ENCODE measurements at places on chromosomes 13 and 19.

- no peak for DNase-seq
These were observed 117.4 kb downstream of the ESD start for GRCh38 chr13:46679369-46680120.

DNA sequence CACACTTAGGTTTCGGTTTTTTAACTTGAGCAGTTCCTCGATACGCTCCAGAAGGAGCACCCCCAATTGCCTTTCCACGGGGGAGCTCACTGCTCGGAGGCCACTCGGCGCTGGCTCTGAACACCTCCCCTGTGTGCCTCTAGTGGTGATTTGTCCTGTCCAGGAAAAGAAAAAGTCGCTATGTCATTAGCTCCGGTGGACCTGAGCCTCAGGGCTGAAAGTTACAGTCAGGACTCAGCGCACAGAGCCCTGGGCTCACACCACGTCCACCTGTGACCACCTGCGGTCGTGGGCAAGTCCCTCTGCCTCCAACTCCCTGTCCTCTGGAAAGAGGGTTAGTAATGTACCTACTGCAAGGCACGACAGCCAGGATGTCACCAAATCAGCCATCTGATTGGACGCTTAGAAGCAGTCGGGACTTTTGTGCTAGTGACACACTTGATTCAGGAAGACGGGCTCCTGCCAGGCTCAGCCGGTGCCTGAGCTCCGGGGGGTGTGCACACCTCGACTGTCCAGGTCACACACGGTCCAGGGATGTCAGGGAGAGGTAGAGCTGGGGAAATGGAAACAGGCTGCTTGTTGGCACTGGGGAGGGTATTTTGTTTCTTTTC is 3.9 kb upstream of the TMPRSS9 start:
- no peak for DNase-seq

DNA sequence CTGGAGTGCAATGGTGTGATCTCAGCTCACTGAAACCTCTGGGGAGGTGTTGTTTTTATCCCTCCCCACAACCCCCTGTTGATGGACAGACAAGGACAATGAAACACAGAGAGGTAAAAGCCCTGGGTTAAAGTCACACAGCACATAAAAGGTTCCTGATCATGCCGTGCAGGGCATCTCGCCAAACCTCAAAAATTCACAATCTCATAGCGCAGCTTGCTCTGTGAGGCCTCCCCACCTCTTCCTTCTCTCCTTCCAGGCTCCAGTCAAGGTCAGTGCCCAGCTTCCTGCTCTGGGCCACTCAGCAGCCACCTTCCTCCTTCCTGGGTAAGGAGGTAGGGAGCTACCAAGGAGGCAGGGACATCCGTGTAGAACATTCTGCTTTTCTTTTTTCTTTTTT is 2.3 kb downstream of the FUT2 start:
- no peak for DNase-seq

DNA sequence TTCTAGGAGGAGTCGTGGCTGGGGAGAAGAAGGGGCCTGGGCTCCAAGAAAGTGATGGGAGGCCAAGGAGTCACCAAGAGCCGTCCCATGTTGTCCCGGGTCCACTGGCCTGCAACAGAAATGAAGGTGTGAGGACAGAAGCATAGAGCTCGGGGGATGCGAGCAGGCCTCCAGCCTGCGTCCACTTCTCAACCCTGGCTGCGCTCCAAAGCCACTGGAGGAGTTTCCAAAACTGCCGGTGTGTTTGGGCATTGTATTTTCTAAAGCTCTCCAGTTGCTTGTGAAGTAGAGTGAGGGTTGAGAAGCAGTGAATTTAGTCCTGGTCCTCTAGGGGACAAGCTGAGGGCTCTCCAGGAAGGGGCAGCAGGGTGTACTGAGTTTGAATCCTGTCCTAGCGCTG is 13.0 kb downstream of the FFAR2 start:
- DNase-seq: no peak

DNA sequence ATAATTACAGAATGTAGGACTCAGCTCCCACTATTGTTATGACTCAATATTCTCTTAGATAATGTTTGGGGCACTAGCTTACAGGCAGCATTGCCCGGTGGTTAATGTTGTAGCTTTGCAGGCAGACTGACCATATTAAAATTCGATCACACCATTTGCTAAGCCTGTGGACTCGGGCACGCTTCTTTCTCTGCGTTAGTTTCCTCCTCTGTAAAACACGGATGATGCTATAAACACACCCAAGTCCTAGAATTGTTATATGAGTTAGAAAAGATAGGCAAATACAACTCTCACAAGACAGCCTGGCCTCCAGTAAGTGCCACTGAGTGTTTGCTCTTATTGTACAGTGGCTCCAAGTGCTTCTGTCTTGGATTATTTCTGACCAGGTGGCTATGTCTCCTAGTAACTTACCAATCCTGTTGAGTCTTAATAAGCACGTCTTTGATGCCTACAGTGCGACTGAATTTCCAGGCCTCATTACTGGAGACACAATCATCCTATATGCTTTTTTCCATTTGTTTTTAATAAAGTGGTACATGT is 50.0 kb upstream of the ALOX5AP start:
- DNase-seq: no peak

- no peak for DNase-seq
These were observed 512.8 kb downstream of the UQCRFS1 start for GRCh38 chr19:28700176-28700575.

GRCh38 chr13:31115616-31116015 is 46.1 kb downstream of the HSPH1 start:
- no peak for DNase-seq

- peak; percentile 63 for DNase-seq
These were observed 6.0 kb downstream of the TEKTIP1 start for GRCh38 chr19:3544742-3545668.

DNA sequence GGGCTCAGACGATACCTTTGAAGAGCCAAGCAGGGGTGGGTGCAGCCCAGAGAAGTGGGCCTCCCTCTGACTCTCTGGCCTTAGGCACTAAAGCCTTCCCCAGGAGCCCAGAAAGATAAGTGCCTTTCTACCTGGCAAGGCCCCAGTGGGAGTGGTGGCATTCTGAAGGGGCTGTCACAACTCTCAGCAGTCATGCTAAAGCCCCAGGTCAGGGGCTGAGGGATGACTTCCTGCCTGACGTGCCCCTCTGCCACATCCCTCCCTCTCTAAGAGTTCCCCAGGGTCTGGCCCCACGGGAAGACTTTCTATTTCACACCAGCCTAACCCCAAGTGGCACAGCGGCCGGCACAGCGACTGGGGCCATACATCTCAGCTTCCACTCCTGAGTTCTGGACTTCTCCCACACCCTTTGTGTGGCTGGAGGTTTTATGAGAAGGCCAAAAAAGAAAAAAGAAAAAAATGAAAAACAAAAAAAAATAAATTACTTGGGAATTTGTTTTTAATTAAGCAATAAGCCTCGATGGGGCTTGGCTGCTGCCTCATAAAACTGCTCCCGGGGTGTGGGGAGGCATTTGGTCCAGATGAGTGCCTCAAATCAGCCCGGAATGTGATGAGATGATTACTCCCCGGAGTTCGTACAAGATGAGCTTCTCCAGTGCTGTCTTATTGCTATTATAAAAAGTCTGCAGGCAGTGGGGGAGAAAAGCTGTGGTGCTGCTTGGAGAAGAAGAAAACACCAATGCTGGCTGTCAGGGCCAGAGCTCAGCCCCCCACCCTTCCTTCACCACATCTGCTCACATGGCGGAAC is 28.5 kb upstream of the PLEKHF1 start:
- no peak for DNase-seq

DNA sequence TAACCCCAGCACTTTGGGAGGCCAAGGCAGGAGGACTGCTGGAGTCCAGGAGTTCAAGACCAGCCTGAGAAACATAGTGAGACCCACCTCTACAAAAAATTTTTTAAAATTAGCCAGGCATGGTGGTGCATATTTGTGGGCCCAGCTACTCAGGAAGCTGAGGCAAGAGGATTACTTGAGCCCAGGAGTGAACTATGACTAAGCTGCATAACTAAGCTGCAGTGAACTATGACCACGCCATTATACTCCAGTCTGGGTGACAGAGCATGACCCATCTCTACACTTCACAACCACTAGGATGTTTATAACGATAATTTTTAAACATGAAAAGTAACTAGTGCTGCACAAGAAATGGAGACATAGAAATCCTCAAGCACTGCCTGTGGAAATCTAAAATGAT is 352.7 kb upstream of the SGCG start:
- no peak for DNase-seq

- no peak for DNase-seq
These were observed 61.5 kb downstream of the IER2 start for GRCh38 chr19:13211426-13212308.

DNA sequence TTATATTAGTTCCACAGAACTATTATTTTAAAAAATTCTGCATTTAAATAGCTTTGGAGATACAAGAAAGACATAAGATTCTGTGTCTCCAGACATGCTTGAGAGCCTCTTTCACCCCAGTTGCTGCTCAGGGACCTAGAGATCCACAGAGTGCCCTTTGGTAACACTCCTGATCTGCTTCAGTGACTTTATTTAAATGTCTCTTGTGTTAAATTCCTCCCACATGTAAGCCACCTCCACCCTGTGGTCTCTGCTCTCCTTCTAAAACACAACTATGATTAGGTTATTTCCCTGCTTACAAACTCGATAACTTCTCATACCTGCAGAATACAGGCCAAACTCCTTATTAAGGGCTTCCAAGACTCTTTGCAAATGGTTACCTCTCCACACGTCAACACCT is 141.0 kb downstream of the RFC3 start:
- no peak for DNase-seq

- DNase-seq: peak; percentile 55
These were observed 2.9 kb downstream of the CILP2 start for GRCh38 chr19:19540715-19541515.

DNA sequence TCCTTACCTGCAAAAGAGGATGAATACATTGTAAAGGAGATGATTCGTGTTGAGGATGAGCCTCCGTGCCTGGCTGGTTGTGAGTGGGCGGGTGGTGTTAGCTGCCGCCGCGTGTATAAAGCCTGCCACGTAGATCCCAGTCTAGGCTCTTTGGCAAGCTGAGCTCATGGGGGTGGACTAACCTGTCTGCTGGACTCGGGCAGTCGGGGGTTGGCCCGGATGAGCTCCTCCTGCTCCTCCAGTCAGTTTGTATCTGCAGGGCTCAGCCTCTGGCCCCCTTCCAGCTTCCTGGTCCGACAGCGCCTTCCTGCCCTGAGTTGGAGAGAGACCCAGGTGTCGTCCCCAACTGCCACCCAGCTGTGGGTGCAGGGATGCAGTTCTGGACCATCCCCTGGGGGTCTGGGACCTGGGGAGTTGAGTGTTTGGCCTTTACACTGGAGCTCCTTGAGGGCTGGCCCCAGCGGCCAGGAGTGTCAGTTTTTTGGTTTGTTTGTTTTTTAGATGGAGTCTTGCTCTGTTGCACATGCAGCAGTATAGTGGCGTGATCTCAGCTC is 20.9 kb downstream of the TECR start:
- no peak for DNase-seq

GRCh38 chr13:84279166-84279565 is 396.9 kb upstream of the SLITRK1 start:
- DNase-seq: no peak

GRCh38 chr13:77040835-77041234 is 13.9 kb upstream of the FBXL3 start:
- no peak for DNase-seq

- no peak for DNase-seq
These were observed 247.2 kb downstream of the TEX29 start for GRCh38 chr13:111567637-111568036.

DNA sequence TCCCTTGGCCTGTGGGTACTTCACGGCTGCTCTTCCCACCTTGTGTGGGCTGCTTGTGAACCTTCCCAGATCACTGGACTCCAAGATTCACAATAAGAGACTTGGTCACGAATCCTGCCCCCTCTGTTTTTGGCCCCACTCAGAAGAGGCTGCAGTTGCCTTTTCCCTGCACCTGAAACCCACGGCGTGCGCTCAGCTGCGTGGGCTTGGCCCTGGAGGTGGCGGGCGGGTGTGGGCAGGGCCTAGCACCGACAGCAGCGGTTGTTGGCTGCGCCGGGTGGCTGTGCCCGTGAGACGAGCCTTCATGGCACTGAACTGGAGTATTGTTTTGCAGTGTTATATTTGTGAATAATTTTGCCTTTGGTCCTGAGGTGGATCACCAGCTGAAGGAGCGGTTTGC is 33.8 kb downstream of the PLEKHJ1 start:
- no peak for DNase-seq

GRCh38 chr13:41352935-41353840 is 42.1 kb downstream of the NAA16 start:
- DNase-seq: peak; percentile 24

- DNase-seq: no peak
These were observed 435.1 kb downstream of the EFNB2 start for GRCh38 chr13:106100171-106100919.

DNA sequence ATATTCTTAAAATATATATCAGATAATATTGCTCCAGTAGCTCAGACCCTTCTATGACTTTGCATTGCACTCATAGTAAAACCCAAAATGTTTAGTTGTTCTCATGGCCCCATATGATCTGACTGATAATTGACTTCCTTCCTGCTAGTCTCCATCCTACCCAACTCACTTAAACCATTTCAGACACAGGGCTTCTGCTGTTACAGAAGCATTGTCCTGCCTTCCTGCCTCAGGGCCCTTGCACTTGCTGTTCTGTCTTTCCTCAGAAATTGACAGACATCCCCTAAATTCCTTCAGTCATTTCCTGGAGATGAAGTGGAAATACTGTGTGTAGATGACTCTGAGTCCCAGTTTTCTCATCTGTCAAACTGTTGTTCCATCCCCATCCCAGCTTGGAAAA is 19.7 kb downstream of the FBXL12 start:
- DNase-seq: no peak

- no peak for DNase-seq
These were observed 484.2 kb upstream of the SLITRK1 start for GRCh38 chr13:84366506-84366905.

DNA sequence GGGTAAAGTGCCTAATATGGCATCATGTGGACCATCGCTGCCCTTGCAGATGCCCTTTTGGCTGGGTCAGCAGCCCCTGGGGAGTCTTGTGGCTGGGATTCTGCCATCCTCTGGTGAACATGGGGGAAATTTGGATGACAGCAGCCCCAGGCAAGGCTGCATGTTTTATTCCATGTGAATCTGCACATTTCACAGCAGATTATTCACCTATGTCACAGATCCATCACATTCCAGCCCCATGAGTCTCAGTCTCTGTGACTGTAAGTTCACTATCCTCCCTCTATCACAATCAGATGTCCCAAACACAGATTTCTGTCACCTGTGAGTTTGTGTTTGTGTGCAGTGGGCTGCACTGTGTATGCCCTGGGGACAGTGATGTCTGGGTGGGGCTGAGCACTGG is 36.8 kb upstream of the PSG9 start:
- DNase-seq: no peak

- no peak for DNase-seq
These were observed 371.2 kb upstream of the NBEA start for GRCh38 chr13:34570698-34571353.

GRCh38 chr13:113148407-113148806 is 10.0 kb upstream of the PROZ start:
- no peak for DNase-seq

- no peak for DNase-seq
These were observed 308.3 kb downstream of the KCNRG start for GRCh38 chr13:50323440-50324065.

DNA sequence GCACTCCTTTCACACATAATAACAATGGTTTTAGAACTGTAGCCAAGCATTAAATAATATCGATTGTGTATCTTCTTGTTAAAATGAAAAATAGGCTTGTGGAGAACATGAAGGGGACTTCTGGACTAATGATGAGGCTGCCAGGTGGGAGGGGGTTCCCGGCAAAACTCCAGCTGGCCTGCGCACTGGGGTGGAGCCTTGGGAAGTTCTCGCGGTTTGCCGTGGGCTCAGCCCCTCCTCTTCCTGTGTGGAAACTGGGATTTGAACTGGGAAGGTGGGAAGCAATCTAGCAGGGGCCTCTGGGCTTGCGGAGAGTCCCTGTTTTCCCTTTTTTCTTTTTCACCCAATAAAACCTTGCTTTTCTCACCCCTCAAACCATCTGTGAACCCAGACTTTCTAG is 113.7 kb upstream of the SLITRK1 start:
- DNase-seq: no peak

All from activated T-helper 1 cell treated with Interleukin-2 at 50 U/mL for 16 hours (primary cell).